ENCODE measurements at places on chromosomes 1 and 21.

DNA sequence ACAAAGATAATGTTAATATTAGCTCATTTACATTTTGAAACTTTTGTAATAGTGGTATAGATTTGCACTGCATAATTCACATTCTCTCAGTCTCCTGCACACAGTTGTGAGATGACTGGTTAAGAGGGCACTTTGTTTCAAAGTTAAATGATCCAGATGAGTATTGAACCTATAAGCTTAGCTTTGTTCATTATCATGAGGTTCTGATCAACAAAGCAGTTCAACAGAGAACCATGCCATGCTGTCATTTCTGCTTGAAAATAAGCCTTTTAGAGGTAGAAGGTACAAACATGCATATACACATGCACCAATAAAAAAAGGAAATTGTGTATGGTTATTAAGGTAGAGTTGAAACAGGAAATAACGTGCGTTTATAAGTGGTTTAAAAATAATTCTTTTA is 4.8 kb downstream of the RAP1A start:
- no peak for DNase-seq

DNA sequence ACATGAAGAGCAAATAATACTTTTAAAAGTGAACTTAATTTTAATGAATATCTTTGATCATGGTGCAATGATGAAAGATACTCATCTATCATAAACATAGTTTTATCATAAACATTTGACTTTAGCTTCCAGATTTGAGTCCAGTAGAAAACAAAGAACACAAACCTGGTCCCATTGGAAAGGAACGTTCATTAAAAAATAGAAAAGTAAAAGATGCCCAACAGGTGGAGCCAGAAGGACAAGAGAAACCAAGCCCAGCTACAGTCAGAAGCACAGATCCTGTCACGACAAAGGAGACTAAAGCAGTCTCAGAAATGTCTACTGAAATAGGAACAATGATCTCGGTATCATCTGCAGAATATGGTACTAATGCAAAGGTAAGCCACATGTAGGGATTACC is 55.6 kb upstream of the MYOCOS start:
- no peak for DNase-seq

DNA sequence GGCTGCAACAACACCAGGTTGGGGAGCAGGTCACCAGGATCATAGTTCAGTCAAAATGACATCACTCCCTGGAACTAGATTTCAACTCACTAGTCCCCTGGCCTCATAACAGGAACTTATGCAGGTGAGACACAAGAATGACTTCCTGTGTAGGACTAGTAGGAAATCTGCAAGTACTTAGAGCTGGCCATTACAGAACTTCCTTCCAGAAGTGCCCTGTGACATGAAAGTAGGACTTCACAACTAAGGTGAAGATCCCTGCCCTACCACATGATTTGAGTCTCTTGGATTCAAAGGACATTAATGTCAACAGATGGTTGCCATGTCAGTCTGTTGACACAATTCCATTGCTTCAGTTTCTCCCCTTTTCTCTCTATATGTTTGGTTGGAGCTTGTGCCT is 223.1 kb downstream of the RPS6KC1 start:
- DNase-seq = no peak

DNA sequence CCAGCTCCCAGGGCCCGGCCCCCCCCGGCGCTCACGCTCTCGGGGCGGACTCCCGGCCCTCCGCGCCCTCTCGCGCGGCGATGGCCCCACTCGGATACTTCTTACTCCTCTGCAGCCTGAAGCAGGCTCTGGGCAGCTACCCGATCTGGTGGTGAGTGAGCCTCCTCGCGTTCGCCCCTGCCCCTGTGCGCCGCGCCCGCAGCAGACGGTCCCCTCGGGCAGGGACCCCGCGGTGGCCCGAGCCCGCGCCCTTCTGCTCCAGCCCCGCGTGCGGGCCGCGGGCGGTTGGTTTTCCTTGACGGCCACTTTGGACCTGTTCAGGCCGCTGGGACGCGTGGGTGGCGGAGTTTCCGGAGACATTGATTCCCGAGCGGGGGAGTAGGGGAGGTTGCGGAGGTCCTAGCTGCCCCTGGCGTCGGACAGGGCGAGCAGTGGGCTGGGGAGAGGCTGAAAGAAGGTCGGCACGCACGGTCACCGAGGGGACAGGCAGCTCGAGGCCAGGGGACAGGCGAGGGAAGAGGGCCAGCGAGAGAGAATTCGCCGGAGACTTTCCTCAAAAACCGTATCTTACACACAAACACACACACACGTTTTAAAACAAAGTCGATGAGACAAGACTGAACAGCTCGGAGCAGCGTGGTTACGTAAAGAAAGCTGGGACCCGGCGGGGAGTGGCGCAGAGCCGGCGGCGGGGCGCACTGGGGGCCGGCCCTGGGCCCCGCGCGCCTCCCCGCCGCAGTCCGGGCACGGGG is 427 bp downstream of the WNT3A start:
- no peak for DNase-seq

DNA sequence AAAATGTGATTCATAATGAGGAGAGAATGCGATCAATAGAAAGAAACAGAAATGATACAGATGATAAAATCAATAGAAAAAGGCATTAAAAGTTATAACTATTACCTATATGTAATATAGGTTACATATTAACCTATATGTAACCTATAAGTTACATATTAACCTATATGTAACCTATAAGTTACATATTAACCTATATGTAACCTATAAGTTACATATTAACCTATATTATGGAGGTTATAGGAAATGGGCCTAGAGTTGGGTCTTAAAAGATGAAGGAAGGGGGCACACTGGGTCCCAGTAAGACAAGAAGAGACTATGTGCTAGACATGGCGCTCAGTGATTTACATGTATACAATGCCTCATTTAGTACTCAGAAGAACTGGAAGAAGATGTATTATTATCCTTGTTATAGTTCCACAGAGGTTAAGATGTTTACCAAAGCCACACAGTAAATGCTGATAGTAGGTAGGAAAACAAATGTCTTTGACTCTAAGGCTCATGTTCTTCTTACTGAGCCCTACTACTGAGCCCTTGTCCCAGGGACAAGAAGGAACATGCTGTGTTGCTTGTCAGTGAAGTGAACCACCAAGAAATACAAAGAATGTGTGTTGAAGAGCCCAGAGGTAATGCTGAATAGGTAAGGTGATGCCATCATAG is 444.6 kb upstream of the PLXNA2 start:
- no peak for DNase-seq

DNA sequence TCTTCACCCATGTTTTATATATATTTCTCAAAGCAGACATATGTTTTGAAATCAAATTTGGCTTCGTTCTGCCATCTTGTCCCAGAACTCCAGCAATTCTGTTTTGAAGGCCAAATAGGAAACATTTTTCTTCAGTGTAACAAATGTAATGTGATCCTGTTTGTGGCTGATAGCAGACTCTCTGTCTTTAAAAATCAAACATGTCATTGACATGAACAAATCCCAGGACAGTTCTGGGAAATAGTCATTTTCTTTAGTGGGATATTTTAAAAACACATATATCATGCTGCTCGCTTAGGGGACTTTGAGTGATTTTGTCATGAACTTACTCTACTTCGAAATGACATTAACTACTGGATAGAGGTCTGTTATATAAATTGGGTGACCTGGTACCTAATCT is 51.4 kb downstream of the HMCN1 start:
- no peak for DNase-seq

- peak; percentile 94 for DNase-seq
Observed at GRCh38 chr1:150061632-150062101, 5.9 kb upstream of the VPS45 start.

DNA sequence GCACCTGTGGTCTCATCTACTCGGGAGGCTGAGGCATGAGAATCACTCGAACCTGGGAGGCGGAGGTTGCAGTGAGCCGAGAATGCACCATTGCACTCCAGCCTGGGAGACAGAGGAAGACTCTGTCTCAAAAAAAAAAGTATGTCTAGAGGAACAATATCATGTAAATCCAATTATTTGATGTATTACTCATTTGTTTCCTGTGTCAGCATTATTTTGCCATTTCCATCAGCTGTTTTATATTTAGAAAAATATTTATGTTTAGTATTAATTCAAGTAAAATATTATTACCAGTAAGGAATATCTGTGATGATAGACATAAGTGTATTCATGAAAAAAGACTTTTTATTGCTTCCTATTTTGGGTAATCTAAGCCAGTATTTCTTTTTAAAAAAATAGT is 13.0 kb downstream of the TDRKH start:
- no peak for DNase-seq

DNA sequence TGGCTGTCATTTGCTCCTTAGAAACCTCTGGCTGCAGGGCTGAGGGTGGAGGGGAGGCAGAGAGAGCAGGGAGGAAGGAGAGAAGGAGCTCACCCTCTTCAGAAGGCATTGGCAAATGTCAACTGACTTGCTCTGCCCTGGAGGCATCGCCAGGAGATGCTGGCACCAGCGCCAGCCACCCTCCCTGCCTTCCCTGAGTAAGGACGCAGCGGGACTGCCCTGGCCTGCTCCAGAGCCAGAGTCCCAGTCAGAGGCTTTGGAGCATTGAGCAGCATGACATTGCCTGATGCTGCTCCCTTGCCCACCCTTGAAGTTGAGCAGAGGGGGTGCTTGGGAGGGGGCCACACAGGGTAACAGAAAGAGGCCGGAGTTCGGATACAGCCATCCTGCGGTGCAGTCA is 62.3 kb downstream of the DISP3 start:
- no peak for DNase-seq

- DNase-seq = no peak
Observed at GRCh38 chr1:152621993-152622392, 910 bp downstream of the LCE3A start.

All from fibroblast of skin of abdomen (primary cell).